ENCODE measurements at places on chromosomes 1 and 21.

GRCh38 chr1:27001570-27002360, 8.3 kb downstream of the TRNP1 start:
- no peak for DNase-seq

DNA sequence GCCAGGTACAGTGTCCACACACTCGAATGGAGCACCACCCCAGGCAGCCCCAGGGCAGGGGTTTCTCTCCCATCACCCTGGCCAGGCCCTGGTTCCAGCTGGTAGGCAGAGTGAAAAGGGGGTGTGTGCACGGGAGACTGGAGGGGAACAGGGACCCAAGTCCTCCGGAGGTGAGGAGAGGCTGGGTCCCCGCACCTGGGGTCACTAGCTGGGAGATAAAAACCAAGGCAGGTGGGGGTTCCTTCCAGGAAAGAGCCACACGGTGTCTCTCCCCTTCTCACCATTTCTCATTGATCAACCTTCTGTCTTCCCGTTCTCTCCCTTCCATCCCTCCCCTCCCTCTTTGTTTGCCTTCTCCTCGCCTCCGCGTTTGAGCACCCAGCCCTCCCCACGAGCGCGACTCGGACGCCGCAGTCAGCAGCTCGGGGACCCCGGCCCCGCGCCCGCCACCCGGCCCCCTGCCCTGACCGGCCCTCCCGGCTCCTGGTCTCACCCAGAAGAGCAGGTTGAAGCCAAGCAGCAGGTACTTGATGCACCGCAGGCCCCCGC, 358 bp downstream of the TSPAN2 start:
- no peak for DNase-seq

DNA sequence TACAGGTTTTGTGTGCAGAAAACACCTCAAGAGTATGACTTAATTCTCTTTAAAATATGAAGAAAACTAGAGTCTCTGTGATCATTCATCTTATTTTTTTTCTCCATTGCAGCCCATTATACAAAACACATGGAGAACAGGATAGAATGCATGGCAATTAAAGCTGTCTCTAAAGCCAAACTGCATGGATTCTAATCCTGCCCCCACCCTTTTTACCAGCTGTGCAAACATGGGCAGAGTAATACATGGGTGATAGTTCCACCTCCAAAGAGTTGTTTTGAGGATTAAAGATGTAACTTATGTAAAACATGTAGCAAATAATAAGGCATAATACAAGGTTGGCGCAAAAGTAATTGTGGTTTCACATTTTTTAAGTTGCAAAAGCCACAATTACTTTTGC, 114.4 kb downstream of the CLEC20A start:
- no peak for DNase-seq

GRCh38 chr1:234921266-234922062, 207.2 kb downstream of the TOMM20 start:
- DNase-seq = no peak

- no peak for DNase-seq
Measured at GRCh38 chr1:185864889-185865517, 130.8 kb downstream of the HMCN1 start.

- no peak for DNase-seq
Measured at GRCh38 chr1:117403597-117403996, 36.3 kb downstream of the MAN1A2 start.

- no peak for DNase-seq
Measured at GRCh38 chr1:243557866-243558265, 292.2 kb downstream of the AKT3 start.

DNA sequence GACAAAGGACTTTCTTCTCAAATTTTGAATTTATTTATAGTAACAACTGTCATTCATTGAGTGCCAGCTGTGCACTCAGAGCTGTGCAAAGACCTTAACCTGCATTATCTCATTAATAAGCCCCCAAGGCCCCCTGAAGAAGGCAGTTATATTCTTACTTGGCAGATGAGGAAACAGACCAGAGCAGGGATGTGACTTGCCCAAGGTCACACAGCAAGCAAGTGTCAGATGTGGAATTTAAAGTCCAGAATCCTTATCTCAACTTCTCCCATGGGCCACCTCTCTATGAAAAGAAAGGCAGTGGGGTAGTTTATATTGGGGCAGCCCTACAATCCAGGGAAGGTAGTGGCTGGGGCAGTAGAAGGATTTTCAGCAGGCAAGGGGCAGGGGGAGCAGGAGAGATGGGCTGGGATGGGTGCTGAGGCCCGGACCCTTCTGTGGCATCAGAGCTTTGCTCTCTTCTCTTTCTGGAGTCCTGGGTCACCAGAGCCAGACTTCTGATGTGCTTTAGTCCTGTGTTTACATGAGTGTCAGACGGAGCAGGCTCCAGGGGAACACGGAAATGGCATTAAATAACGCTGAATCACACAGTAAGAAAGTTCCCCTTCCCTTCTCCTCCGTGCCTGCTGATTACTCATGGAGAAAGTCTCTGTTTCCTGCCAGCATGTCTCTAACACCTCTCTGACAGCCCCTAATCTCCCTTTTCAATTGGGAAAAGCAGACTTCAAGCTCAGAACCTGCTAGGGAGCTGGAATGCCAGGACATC, 39.5 kb downstream of the EPHB2 start:
- DNase-seq = no peak

Data from activated CD4-positive, alpha-beta T cell treated with anti-CD3 and anti-CD28 coated beads for 24 hours (primary cell).